ENCODE measurements at places on chromosomes 16 and 17.

DNA sequence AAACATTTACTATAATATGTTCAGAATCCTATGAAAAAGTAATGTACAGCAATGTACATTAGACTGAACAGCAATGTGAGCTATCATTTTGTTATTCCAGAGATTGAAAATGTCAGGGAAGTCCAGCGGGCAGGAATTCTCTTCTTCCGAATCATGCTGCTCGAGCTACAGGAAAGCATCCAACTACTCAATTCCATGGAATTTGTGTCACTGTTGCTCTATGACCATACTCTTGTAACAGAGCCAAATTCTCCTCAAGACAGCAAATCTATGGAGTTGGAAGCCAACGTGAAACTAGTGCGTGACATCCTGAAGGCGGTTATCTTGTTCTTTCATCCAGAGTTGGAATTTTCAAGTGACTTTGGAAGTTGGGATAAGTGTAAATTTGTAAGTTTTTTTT is 24.8 kb upstream of the NSRP1 start:
- DNase-seq: no peak

DNA sequence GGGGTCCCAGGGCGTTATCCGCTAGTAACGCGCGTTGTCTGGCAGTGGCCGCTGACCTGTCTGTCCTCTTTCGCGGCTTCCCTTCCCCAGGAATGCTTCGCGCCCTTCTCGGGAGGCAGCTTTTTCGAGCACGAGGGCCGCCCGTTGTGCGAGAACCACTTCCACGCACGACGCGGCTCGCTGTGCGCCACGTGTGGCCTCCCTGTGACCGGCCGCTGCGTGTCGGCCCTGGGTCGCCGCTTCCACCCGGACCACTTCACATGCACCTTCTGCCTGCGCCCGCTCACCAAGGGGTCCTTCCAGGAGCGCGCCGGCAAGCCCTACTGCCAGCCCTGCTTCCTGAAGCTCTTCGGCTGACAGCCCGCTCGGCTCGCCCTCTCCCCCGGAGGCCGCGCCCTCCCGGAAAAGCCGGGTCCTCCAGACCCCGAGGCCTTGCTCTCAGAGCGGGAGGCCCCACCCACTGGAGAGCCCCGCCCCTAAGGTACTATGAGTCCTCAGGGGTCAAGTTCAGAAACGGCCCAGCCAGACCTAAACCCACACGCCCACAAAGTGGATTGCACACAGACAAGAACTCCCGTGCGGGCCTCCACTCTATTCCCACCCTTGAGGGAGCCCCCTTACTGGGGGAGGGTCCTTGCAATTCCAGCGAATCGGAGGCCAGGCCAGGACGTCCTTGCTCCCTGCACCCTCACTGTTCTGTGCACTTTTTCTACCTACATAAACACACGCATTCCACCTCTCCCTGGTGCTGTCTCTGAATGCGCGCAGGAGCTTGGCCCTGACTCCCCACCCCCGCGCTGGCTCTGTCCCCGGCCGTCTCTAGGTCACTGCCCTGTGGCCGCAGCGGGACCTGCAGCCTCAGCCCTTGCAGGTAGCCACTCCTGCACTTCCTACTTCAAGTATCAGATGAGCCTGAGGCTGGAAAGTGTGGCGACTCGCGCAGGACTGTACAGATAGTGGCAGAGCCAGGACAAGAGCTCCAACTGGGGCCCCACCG is 5.4 kb upstream of the SLC5A2 start:
- no peak for DNase-seq

- DNase-seq: no peak
Observed at GRCh38 chr17:61285526-61286320, 113.9 kb upstream of the TBX2 start.

DNA sequence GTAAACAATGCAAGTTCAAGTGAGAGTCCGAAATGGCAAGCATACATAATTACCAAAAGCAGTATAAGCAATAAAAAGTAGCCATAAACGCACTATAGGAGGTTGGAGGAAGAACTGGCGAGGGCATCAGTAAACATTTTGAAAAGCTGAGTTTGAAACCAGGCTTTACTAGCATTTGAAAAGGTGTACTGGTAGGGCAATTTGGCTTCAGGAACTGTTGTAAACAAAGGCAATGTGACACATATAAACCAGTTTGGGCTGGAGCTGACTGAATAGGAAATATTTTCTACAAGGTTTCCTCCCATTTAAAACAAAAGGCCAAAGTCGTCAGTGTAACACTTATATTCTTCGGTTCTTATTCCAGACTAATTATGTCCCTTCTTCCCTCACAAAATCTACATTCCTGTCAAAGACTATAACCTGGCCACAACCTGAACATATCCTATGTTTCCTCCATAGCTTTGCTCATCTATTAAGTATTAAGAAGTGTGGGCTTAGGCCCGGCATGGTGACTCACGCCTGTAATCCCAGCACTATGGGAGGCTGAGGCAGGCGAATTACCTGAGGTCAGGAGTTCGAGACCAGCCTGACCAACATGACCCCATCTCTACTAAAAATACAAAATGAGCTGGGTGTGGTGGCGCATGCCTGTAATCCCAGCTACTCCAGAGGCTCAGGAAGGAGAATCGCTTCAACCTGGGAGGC is 7.8 kb downstream of the CBX1 start:
- no peak for DNase-seq

DNA sequence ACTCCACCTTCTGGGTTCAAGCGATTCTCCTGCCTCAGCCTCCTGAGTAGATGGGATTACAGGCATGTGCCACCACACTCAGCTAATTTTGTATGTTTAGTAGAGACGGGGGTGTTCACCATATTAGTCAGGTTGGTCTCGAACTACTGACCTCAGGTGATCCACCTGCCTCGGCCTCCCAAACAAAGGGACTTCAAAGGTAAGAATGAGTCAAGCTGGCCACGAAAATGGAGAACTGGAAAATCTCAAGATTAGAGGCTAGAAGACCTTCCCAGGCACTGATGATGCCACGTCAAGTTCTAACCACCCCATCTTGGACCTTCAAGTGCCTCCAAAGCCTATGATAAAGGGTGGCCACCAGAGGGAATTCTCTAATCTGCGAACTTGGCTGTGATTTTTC is 1.3 kb upstream of the CCL15 start:
- DNase-seq: no peak

GRCh38 chr17:72244494-72244893 is 123.7 kb downstream of the SOX9 start:
- no peak for DNase-seq

DNA sequence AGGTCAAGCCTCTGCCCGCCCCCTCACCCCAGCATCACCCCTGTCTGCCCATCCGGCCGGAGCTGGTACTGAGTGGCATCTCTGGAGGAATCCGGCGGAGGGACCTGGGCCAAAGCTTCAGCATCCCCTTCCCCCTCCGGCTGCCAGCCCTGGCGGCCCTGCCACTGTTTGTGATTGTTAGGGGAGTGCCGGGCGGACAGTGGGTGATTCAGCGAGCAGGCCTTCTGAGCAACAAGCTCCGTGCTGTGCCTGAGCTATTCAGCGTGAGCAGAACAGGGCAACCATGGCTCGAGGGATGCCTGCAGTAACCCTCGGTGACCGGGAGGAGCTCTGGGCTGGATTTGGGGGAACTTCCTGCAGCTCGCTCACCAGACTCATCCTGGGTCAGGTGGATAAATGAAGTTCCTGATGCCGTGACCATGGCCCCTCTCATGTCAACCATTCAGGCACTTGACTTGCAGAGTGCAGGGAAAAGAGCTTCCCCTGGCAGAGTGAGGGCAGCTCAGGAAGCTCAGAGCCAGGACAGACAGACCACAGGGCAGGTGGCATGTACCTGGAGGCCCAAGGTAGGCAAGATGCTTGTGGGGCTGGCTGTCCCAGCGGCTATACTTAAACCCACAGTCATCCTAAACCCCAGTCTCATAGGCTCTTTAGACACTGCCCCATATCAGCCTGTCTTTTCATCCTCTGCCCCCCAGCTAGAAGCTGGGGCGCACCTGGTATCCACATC is 24.3 kb upstream of the MLKL start:
- peak; percentile 88 for DNase-seq

DNA sequence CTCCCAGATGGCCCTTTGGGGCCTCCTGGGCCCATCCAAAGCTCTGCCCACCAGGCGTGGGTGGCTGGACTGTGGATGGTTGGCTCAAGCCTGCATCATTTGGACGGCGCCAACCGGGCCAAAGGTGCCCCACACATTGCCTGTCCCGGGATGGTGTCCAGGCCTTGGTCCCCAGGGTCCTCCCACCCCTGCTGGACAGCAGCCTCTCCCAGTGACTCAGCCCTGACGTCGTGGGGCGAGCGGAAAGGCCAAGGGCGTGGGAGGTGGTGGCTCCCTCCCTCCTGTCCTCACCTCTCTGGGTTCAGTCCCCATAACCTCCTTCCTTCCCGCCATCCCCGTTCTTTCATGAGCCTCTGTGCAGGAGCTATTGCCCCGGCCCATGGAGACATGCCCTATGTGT is 42.1 kb upstream of the DLX4 start:
- no peak for DNase-seq

- no peak for DNase-seq
Observed at GRCh38 chr17:18860161-18860972, 2.4 kb downstream of the PRPSAP2 start.

GRCh38 chr17:45366691-45367090 is 49.9 kb upstream of the MAP3K14 start:
- no peak for DNase-seq

DNA sequence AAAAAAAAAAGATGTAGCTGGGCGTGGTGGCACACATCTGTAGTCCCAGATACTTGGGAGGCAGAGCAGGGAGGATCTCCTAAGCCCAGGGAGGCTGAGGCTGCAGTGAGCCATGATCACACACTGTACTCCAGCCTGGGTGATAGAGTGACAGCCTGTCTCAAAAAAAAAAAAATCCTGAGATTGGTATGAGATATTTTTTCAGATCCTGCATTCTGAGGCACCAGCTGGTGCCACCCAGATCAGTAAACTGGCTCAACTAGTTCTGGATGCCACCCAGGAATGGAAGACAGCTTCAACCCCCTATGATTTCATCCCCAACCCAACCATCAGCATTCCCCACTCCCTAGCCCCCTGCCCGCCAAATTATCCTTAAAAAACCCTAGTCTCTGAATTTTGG is 7.1 kb upstream of the GJC1 start:
- DNase-seq: no peak

- no peak for DNase-seq
Observed at GRCh38 chr16:76639685-76640289, 362.6 kb downstream of the CNTNAP4 start.

- no peak for DNase-seq
Observed at GRCh38 chr17:43092901-43093300, 32.3 kb downstream of the BRCA1 start.

GRCh38 chr17:63542942-63543821 is 7.1 kb upstream of the DCAF7 start:
- no peak for DNase-seq

DNA sequence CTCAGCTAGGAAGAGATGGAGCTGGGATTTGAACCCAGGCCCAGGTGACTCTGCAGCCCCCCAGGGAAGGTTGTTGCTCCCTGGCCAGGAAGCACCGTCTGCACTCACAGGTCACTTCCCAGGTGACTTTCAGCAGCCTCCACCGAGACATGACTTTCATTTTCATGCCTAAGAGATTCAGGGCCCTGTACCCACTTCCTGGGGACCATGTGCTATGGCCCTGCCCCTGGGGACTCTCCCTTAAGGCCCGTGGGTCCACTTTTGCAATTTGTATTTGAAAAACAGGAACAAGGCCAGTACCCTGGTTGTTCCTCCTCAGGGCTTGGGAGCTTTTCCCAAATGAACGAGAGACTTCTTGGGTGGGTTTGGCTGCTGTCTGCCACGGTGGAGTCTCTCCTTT is 191.0 kb downstream of the IRF8 start:
- no peak for DNase-seq
